NCI-H510A treated with DMSO at 0.1 percent for 48 hours (cell line): ENCODE measurements at places on chromosomes 4 and X.
A peak's percentile ranks its signal among the peaks of the same experiment; 100 is the strongest.

DNA sequence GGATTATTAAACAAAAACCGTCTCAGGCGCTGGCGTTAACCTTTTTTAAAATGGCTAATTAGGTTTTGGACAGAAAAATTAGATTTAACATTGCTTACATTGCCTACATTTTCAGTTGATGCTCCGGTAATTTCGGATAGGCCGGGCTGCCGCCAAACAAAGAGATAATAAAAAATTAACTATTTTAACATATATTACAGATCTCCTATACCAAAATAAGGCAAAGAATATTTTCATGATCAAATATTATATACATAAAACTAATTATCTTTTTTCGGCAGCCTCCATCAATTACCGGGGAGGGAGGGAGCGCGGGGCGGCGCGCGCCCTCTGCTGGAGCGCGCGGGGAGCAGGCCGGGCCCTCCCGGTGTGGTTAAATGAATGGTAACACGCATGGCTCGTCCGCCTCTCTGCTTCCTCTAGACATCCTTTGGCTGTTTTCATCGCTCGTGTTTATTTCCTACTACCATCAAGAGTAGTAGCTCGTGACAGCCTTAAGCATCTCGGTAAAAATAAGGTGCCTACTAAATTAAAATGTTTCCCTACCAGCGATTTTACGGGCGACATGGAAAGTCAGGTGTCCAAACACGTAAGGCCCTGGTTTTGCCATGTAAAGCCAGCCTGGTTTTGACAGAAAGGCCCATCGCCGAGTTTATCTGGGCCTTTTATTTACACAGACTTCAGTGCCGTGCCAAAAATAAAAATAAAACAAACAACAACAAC is 52.4 kb upstream of the TMEM33 start:
- peak; percentile 65 for DNase-seq

DNA sequence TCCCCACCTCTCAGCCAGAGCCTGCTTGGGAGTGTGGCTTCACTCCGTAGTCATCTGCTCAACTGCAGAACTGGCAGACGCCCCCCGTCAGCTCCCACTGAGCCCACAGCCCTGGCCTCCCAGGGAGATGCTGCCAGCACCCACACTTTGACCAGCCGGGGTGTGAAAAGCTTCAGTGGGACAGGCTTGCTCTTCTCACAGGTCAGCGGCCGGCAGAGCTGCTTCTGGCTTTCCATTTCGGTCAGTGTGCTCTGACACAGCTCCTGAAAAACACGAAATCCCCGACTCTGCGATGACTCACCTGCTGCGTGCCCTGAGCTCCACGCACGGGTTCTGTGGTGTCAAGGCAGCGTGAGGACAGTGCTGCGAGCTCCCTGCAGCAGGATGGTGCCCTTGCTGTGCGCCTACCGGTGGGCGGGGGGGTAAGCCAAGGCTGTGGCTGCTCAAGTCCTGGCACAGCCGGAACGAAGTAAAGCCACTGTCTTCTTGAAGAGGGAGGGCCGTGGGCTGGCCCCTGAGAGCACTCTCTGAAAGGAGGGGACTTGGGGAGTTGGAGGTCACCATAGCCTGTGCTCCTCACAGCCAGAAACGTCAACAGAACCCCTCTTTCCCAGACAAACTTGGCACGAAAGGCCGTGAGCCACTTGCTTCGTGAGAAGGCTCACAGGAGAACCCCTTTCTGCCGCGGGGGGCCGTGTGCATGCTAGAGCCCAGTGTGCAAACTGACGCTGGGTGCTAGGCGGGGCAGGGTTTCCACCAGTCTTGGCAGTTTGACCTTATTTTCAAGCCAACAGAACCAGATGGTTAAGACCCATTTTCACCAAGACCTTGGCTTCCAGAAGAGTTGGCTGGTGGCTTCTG is 23.6 kb downstream of the NOP14 start:
- no peak for DNase-seq

DNA sequence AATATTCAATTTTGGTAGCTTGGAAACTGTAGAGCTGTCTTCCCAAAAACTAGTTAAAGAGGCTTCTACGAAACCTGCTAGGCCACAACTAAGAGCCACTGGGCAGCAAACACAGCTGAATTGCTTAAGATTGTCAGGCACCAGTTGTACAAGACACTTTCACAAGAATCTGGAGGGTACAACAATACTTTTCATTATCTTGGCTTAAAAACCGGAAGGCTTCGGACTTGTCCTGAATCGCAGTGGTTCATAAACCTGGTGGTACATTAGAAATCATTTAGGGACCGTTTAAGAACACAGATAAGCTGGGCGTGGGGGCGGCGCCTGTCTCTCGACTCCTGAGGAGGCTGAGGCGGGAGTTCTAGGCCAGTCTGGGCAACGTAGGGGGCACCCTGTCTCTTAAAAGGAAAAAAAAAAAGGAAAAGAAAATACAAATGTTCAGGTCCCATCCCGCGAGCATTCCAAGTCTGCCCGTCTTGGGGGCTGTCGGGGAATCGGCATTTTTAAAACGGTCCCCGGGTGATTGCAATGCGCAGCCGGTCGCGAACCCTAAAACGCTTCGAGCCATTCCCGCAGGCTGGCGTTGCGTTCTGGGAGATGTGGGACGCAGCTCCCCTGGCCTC is 763 bp downstream of the PYURF start:
- DNase-seq = peak; percentile 9

- no peak for DNase-seq
These were observed 148.8 kb downstream of the HS6ST2 start for GRCh38 chrX:132809581-132809980.

GRCh38 chr4:141056473-141056872 is 76.8 kb downstream of the RNF150 start:
- DNase-seq = no peak

DNA sequence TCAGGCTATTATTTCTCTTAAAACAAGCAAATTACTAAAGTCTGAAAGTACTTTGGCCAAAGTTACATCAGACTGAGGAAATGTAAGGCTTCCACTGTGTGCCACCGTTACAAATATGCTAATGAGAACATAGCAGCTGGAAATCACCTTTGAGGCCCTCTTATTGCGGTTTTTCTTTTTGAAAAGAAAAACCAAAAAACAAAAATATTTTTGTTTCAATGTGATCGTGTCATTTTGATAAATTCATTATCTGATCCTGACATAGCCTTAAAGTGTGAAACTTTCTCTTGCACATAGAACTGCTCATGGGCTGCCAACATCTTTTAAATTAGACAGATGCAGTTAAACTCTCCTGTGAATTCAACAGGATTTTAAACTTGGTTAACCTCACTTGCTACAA is 2.8 kb upstream of the TIFA start:
- DNase-seq = no peak

- DNase-seq = peak; percentile 34
These were observed 1995.9 kb downstream of the C4orf33 start for GRCh38 chr4:131091896-131092295.

DNA sequence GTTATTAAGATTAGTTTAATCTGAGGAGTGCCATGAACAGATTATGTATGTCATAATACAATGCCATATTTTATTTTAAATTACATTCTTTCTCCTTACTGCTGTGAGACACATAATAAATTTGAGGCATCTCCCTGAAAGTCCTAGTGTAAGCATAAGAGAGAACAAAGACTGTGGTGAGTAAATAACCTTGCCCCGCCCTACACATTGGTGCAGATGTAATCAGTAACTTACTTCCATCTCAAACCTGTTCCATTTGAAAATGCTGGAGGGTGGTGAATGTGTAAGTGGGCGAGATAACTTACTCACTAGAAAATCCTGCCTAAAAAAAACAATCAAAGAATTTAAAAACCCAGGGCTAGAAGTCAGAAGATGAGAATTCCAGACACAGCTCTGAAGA is 338.1 kb upstream of the SLIT2 start:
- no peak for DNase-seq

DNA sequence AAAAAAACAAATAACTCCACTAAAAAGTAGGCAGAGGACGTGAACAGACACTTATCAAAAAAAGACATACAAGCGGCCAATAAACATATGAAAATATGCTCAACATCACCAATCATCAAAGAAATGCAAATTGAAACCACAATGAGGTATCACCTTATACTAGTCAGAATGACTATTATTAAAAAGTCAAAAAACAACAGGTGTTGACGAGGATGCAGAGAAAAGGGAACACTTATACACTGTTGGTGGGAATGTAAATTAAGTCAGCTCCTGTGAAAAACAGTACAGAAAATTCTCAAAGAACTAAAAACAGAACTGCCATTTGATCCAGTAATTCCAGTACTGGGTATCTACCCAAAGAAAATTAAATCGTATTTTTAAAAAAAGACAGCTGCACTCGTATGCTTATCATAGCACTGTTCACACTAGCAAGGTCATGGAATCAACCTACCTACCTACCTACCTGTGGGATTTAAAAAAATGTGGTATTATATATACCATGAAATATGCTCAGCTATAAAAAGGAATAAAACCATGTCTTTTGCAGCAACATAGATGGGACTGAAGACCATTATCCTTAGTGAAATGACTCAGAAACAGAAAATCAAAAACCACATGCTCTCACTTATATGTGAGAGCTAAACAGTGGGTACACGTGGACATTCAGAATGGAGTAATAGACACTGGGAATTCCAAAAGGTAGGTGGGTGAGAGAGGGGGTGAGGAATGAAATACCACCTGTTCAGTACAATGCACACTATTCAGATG is 24.8 kb upstream of the PTPN13 start:
- no peak for DNase-seq

- no peak for DNase-seq
These were observed 4.6 kb downstream of the NOA1 start for GRCh38 chr4:56972809-56973208.

DNA sequence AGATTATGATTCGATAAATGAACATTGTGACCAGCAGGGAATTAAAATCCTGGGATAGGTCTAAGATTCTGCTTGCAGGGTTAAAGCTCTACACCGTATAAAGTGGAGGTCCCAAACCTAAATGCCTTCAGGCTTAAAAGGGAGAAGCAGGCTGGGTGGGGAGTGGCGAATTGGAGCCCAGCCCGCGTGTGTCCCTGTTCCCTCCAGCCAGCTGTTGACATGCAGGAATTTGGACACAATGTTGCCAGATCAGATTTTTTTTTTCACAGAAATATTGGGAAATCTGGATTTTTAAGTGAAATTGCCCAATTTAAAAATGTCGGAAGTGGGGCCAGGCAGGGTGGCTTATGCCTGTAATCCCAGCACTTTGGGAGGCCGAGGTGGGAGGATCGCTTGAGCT is 60.5 kb downstream of the ELF4 start:
- no peak for DNase-seq

DNA sequence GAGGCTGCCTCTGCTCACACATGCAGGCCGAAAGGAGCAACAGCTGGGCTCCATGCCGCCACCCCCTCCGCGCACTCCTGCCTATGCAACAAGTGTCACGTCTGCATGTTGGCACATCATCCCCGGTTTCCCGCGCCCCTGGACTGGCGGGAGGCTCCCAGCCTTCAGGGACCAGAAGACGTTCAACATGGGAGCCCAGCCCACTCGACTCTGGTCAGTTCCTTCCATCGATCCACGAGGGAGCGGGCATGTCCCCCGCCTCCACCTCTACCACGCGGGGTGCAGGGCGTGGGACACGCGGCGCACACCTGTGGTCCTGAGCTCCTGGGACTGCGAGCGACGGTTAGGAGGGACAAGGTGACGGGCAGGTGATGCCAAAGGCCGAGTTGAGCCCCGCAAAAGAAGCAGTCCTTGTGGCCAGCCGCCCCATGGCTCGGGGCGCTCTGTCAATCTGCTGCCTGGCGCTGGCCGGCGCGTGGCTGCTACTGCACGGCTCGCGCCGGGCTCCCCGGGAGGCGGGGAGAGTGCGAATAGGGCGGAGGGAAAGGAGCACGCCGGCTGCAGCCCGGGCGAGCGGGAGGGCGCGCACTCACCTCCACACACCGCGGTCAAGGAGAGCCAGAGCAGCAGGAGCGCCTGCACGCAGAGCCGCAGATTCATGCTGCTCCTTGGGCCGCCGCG is 645 bp downstream of the APLN start:
- DNase-seq = peak; percentile 32

GRCh38 chr4:128107766-128108165 is 46.7 kb downstream of the LARP1B start:
- no peak for DNase-seq

GRCh38 chr4:8644461-8644891 is 51.9 kb downstream of the CPZ start:
- no peak for DNase-seq

DNA sequence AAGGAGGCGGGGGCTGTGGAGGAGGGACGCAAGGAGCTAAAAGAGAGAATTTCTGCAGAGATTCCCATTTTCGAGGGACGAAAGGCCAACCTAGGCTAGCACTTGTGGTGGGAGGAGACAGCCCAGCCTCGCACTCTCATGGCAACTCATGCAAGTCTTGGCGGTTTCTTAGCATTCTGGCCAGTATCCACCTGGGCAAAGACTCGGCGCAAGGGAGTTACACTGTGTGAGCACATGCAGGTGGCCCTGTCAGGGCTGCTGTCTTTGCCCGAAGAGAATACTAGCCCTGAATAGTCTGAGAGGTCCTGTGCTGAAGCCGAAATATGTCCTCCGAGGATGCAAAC is 15.5 kb downstream of the MCF2 start:
- DNase-seq = no peak

DNA sequence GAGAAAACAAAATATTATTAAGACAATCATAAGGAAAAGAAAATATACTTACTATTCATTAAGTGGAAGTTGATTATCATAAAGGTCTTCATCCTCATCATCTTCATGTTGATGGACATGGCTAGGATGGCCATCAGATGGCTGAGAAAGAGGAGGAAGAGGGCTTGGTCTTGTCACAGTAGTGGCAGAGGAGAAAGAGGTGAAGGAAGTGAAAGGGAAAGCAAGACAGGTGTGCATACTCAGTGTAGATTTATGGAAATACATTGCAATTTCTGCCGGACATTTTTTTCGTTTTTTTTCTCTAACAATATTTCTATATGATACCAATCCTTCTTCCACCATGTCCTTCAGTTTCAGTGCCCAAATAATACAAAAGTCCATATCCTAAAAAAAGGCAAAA is 1409.8 kb downstream of the PCDH7 start:
- DNase-seq = no peak

DNA sequence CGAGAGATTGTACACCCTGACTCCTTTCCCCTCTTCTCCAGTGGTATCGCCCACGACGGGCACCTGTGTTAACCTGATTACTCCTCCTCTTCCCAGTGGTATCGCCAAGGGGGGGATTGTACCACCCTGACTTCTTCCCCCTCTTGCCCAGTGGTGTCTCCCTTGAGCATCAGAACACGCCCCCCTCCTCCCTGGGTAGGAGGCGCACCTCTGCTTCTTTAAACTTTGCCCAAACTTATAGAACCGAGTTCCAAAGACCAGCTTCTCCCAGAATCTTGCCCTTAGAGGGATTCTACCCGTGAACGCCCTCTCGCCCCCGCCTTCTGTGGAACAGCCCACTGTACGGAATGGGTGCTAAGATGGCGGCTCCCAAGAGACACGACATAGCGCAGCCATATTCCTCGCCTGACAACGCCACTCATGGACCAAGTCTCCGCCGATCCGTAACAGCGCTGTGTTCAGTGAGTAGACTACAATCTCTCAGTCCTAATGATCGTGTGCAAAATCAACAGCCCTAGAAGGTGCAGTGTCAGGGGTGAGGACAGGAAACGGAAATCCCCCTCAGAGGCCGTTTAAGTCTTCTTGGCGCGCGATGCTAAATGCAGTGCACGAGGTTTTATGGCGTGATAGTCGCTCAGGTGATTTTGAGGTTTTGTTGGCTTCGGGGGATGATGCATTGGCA is 4.2 kb upstream of the ZNF157 start:
- DNase-seq = peak; percentile 87
